Naive thymus-derived CD8-positive, alpha-beta T cell (primary cell): ENCODE measurements at places on chromosomes 5 and 9. TPM values are rescaled to one million over a fixed set of nuclear protein-coding genes. Genes with fewer than 3 reads are reported as not detected.
A peak's percentile ranks its signal among the peaks of the same experiment; 100 is the strongest.

DNA sequence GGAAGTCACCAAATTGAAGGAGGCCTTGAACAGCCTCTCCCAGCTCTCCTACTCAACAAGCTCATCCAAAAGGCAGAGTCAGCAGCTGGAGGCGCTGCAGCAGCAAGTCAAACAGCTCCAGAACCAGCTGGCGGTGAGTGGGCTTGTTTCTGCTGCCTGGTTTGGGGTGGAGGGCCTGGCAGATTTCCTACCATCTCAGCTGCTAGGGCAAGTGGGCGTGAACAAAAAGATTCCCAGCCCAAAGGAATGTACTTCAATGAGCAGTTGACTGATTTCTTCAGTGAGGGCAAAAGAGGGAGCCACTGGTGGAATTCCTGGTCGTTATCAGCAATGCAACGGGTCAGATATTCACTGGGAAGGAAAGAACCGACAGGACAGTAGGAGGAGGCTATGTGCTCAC is 12.6 kb upstream of the TTC23L start:
- no peaks in the 10 kb centered on the region for H3K4me1 ChIP-seq
- peaks cover 8% of the 10 kb centered on the region for H3K27me3 ChIP-seq
- no peak for DNase-seq
- H3K4me3 ChIP-seq, result no peak overlapping the region
- no peak overlapping the region for H3K27ac ChIP-seq

DNA sequence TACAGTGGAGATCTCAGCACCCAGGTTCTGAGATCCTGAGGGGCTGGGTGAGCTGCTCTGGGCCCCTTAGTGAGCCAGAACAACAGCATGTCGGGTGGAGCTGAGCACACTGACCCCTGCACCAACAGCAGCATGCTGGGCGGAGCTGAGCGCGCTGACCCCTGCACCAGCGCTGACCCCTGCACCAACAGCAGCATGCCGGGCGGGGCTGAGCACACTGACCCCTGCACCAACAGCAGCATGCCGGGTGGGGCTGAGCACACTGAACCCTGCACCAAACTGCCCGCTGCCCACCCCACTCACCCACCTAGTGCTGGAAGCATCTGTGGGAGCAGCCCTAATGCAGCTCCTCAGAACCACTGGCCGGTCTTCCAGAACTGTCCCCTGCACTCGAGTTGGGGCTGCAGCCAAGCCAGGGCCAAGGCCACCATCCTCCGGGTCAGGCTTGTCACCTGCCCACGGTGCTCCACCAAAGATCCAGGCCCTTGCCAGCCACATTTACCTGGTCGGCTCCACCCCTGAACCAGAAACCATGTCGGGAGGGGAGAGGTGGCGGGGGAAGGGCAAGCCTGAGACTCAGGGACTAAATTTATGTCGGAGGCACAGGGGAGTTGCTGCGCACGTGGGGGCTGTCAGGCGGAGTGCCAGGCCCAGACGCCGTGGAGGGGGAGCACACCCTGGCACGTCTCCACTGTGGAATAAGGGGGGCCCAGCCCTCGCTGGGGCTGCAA is 80.3 kb downstream of the ADAMTS2 start:
- no peak overlapping the region for H3K4me3 ChIP-seq
- H3K36me3 ChIP-seq, result no peaks in the 10 kb centered on the region
- peaks cover 12% of the 10 kb centered on the region for H3K27me3 ChIP-seq
- H3K4me1 ChIP-seq, result no peaks in the 10 kb centered on the region

DNA sequence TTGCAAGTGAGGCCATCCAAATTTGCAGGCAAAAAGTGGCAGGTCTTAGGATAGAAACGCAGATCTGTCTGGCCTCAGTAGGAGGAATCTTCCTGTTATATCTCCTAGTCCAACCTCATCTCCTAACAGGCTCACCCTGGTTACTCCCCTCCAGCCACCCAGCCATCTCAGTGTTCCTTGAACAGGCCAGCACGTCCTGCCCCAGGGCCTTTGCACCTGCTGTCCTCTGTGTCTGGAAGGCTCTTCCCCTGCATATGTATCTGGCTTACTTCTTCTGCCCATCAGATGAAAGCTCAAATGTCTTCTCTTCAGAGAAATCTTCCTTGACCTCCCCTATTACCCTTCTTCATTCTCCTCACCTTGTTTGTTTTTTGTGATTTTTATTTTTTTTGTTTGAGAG is 107.3 kb upstream of the ALDH1B1 start:
- no peaks in the 10 kb centered on the region for H3K36me3 ChIP-seq
- no peak overlapping the region for H3K4me3 ChIP-seq
- H3K27ac ChIP-seq, result no peak overlapping the region
- DNase-seq, result no peak
- no peaks in the 10 kb centered on the region for H3K27me3 ChIP-seq
- no peaks in the 10 kb centered on the region for H3K4me1 ChIP-seq

GRCh38 chr5:121688781-121689180 is 162.9 kb upstream of the FTMT start:
- H3K27ac ChIP-seq, result no peak overlapping the region
- no peaks in the 10 kb centered on the region for H3K36me3 ChIP-seq
- H3K4me3 ChIP-seq, result no peak overlapping the region
- H3K4me1 ChIP-seq, result no peaks in the 10 kb centered on the region
- no peak for DNase-seq

- peaks cover 9% of the 10 kb centered on the region for H3K4me1 ChIP-seq
- H3K27ac ChIP-seq, result no peak overlapping the region
- H3K27me3 ChIP-seq, result no peaks in the 10 kb centered on the region
- no peaks in the 10 kb centered on the region for H3K36me3 ChIP-seq
- no peak overlapping the region for H3K4me3 ChIP-seq
- DNase-seq, result no peak
Measured at GRCh38 chr5:149456597-149457392, 77.7 kb upstream of the IL17B start.

DNA sequence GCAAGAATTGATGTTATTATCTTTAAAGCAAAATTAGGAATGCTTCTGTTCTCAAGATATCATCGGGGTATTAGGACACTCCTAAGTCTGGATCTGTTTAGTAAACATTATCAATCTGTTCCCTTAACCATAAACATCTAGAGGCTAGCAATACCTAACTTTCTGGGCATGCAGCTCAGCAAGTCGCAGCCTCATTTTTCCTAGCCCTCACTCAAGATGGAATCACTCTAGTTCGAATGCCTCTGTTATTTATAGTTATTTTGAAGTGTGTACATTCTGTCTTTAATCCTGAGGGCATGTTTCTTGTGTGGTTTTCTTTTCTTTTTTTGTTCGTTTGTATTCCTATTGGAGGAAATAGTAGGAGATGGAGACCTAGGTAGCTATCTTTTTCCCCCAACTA is 66.9 kb downstream of the FER start:
- DNase-seq, result no peak
- H3K4me1 ChIP-seq, result no peaks in the 10 kb centered on the region
- no peak overlapping the region for H3K4me3 ChIP-seq
- no peaks in the 10 kb centered on the region for H3K27me3 ChIP-seq

GRCh38 chr5:96745844-96746531 is 61.8 kb downstream of the ERAP1 start:
- H3K36me3 ChIP-seq, result no peaks in the 10 kb centered on the region
- peak overlapping the region; percentile 73 for H3K27ac ChIP-seq
- H3K27me3 ChIP-seq, result no peaks in the 10 kb centered on the region
- no peak overlapping the region for H3K4me3 ChIP-seq
- no peaks in the 10 kb centered on the region for H3K4me1 ChIP-seq

DNA sequence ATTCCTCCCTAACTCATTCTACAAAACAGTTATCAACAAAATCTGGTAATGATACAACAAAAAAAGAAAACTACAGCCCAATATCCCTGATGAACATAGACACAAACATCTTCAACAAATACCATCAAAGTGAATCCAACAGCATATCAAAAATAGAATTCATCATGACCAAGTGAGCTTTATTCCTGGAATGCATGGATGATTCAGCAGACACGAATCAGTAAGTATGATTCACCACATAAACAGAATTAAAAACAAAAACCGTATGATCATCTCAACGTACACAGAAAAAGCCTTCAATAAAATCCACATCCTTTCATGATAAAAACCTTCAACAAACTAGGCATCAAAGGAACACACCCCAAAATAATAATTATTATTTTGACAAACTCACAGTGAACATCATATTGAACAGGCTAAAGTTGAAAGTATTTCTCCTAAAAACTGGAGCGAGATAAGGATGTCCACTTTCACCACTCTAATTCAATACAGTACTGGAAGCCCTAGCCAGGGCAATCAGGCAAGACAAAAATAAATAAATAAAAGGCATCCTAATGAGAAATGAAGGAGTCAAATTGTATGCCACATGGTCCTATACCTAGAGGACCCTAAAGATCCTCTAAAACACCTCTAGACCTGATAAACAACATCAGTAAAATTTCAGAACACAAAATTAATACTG is 305.1 kb upstream of the RGMB start:
- no peaks in the 10 kb centered on the region for H3K4me1 ChIP-seq
- peaks cover 7% of the 10 kb centered on the region for H3K27me3 ChIP-seq
- no peak overlapping the region for H3K4me3 ChIP-seq
- H3K36me3 ChIP-seq, result no peaks in the 10 kb centered on the region

- H3K4me3 ChIP-seq, result no peak overlapping the region
- H3K27ac ChIP-seq, result peak overlapping the region; percentile 31
- peak; percentile 48 for DNase-seq
- peaks cover 43% of the 10 kb centered on the region for H3K4me1 ChIP-seq
Measured at GRCh38 chr5:139633295-139634027, 14.7 kb upstream of the CXXC5 start.

The PCDHGA6 gene
- total RNA-seq, result 0.60 TPM

The DMRTA1 gene
- total RNA-seq, result not detected

The FBN2 gene
- 0.08 TPM for total RNA-seq

The ARID3C gene
- not detected for total RNA-seq

The TMEM252 gene
- total RNA-seq, result not detected

The EGFL7 gene
- total RNA-seq, result 0.36 TPM

The SPINK5 gene
- not detected for total RNA-seq

The NUP155 gene
- 29.7 TPM for total RNA-seq

The VAV2 gene
- total RNA-seq, result 4.3 TPM

The KIF27 gene
- 8.4 TPM for total RNA-seq

The CCL27 gene
- total RNA-seq, result not detected
